Non-pigmented ciliary epithelial cell (primary cell): ENCODE measurements at places on chromosomes 7 and 10.

DNA sequence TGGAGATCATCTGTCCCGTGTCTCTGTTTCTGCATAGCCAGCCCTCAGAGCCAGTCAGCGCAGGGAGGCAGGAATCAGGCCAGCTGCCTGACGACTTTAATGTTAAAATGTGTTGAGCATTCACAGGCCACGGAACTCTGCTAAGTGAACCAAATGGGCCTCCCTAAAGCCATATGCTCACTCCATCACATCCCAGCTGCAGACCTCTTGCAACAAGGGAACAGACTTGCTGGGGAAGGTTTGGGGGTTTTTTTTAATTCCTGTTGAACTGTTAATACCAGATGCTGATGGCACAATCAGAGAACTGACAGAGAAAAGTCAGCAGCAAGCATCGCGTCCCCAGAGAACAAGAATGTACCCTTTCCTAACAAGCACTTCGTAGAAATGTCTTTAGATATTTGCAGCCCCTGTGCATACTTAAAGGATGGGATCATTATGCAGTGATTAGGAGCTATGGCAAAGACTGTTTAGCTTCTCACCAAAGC is 900.4 kb upstream of the AUTS2 start:
- DNase-seq: no peak

GRCh38 chr10:113754125-113754524 is 2.6 kb downstream of the PLEKHS1 start:
- DNase-seq: no peak

DNA sequence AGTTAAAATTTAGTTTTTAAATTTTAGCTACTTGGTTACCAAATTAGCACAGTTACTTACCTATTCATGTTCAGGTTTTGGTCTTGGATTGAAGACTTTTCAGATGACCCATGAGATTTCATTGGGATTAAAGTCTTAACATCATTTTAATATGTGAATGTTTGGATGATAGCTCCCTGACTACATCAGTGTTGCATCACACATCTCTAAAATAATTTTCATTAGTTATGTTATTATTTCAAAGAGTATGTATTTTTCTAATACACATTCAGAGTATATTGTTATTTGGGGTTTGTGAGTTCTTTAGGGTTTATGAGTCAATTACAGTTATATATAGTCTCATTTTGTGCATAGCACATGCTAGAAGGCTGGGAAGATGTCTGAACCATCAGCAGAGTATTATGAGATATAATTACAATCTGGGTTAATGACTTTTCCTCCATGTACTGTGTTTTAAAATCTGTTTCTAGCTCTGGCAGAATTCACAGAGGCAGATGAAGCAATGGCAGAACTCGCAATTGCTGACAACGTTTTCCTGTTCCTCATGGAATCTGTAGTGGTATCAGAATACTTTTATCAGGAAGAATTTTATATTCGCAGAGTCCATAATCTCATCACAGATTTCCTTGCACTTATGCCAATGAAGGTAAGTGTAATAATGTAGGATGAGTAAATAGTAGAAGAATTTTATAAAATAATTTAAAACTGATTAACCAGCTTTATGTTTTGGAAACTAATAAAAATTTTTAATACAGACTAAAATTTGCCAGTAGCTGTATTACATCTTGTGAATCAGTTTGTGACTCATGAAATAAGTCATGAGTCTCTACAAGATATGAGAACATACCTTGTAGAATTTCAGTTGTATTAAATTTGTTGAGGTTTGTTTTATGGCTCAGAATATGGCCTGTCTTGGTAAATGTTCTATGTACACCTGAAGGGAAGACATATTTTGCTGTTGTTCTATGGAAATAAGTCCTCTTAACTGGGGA is 26.9 kb downstream of the NUP205 start:
- DNase-seq: no peak

DNA sequence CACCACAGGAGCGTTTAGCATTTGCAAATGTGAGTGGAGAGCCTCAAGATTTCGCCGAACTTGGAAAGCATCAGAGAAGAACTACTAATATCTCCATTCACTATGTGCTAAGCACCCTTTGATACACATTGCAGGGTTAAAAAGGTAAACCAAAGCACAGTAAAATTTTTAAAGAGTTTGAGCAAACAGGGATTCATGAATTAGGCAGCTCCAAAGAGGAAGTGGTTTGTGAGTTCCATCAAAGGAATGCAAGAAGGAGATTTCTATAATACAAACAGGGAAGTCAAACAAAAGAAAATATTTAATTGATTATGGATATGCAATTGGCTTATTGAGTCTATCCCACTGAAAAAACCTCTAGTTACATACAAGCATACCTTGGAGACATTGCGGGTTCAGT is 81.1 kb upstream of the TMEM72 start:
- no peak for DNase-seq

DNA sequence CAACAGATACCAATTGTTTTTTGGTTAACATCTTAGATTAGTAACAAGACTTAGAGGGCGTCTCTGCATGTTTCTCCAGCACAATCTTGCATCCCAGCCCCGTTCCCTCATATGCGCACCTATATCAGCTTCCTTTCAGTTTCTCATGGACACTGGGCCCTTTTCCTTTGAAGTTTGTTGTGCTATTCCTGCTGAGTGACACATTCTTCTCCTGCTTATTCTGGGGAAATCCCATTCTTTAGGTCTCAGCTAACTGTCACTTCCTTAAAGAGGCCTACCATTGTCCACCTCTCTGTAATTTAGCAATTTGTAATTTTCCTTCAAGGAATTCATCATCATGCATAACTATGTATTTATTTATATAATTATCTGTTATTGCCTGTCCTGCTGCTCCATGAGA is 110.3 kb upstream of the STEAP1B start:
- DNase-seq: no peak

- no peak for DNase-seq
Observed at GRCh38 chr10:94105226-94105625, 111.5 kb downstream of the PLCE1 start.

GRCh38 chr10:78211561-78212051 is 177.9 kb downstream of the RPS24 start:
- DNase-seq: peak; percentile 14

DNA sequence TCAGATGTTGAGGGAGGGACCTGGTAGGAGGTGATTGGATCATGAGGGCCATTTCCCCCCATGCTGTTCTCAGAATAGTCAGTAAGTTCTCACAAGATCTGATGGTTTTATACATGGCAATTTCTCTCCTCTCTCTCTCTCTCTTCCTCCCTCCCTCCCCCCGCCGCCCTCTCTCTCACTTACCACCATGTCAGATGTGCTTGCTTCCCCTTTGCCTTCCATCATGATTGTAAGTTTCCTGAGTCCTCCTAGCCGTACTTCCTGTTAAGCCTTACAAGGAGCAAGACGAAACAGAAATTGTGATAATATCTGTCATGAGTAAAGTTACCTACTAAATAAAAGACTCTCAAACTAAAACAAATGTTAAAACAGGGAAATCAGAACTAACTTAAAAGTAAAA is 19.9 kb upstream of the GPR141 start:
- DNase-seq: no peak

DNA sequence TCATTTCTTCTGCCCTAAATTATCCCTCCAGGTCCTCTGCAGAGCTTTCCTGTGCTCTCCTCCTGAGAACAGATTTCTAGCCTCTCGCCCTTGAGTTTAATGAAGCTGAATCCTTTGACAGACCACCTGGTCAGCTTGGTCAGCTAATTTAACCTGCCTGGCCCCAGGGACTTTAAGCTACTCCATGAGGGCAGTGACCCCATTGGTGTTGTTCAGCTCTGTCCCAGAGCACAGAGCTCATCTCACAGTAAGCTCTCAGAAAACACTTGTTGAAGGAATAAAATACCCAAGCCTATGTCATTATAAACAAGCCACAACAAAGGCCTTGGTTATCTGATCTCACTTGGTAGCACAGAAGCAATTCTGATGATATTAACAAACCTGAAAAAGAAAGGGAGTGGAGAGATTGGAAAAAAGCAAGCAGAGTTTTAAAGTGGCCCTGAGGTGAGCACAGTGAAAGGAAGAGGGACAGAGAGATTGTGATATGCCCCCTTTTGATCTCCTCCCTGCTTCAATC is 24.4 kb downstream of the SLC26A4 start:
- DNase-seq: no peak

GRCh38 chr7:54788664-54789063 is 29.7 kb upstream of the SEC61G start:
- DNase-seq: peak; percentile 79

DNA sequence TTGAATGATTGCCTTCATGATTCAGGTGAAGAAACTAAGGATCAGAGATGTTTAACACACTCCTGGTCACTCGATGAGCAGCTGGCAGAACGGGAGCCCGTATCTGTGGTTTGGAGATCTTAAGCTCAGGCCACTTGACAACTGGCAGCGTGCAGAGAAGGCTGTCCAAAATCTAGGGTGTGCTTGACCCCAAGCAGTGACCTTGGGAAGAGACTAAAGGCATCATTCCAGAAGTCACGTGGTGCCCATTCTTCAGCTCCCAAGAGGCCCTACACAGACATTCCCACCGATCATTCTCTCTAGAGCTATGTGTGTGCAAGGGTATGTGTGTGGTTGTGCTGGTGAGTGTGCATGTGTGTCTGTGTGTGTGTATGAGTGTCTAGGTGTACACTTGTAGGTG is 493.8 kb downstream of the TCERG1L start:
- DNase-seq: no peak

GRCh38 chr7:27180431-27181420 is 4.3 kb downstream of the HOXA11 start:
- no peak for DNase-seq

DNA sequence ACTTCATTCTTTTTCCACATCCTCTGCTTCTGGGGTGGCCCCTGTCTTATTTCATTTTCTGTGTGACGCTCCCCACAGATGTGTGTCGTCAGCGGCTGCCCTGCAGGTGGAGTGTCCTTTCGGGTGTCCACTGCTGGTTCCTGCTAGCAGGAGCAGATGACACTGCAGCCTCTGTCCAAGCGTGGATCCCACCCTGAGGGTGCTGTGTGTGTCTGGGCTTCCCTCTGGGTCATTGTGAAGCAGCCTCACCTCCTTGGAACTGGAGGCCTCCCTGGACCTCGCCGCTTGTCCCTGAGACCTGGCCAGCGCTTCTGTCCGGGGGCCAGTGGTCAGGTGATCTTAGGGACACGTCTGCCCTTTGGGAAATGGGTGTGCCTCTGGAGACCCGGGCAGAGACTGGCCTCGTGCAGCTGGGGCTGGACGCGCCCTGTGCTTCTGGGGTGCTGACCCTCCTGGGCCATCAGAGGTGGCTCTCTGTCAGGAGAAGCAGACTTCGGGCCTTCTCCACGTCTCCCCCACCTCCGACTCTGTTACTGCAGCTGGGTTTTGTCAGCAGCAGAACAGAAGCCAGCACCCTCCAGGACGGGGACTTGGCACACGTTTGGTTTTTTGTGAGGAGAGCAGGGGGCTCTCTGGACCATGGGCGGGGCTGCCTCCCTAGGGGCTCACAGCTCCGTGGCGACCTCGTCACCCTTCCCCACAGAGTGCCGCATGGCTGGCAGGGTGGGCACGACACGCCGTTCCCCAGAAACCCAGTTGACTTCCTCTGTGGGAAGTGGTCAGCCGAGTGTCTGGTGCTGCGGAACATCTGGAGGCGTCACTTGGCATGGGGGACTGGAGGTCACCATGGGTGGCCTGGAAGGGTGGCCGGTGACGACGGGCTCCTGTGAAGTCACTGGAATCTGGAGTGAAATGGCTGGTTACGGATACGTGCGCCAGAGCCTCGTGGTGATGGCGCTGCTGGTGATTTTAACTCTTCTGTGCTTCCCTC is 48.4 kb downstream of the INPP5A start:
- no peak for DNase-seq

- DNase-seq: no peak
Observed at GRCh38 chr10:91885362-91886079, 23.8 kb downstream of the FGFBP3 start.

DNA sequence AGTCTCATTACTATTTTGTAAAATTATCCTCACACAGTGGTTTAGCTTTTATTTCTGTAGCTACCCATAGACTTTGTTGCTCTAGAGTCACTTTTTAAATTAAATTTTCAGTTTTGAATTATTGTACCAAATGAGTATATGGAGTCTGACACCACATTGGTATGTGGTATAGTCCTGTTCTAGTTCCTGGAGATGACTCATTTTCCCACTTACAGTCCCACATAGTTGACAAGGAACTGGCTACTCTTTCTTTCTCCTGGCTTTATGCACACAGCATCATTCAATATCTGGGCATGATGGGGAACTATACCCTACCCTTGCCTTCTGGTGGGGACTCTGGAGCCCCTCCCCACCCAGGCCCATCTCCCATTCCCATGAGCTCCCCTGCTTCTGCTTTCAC is 92.6 kb upstream of the RAB11FIP2 start:
- peak; percentile 1 for DNase-seq

DNA sequence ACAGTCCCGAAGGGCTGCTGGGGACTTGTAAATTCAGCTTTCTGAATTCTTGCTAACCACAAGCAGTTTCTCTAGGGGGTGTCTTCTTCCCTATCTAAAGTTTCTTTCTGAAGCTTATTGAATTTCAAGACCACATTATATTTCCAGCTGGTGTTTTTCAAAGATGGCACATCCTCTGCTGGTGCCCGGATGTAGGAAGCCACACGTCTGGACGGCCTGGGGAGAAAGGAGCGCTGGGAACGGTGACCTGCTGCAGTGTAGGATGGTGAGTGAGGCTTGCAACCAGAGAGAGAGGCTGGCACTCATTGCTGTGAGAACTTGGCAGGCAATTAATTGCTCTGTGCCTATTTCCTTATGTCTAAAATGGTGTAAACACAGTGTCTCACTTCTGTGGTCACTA is 776.4 kb downstream of the TYW1 start:
- no peak for DNase-seq

DNA sequence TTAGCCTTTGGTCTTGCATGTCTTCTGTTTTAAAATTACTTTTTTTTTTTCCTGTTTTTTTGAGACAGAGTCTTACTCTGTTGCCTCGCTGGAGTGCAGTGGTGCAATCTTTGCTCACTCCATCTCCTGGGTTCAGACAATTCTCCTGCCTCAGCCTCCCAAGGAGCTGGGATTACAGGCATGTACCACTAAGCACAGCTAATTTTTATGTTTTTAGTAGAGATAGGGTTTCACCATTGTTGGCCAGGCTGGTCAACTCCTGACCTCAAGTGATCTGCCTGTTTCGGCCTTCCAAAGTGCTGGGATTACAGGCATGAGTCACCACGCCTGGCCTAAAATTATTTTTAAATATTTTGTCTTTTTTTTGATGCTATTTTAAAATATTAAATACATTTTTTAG is 38.5 kb downstream of the MLLT10 start:
- DNase-seq: peak; percentile 15

GRCh38 chr10:43867667-43868565 is 219.2 kb upstream of the ZNF32 start:
- no peak for DNase-seq

- no peak for DNase-seq
Observed at GRCh38 chr7:111510584-111511378, 51.5 kb downstream of the IMMP2L start.

GRCh38 chr10:88996927-88997326 is 6.3 kb downstream of the FAS start:
- DNase-seq: no peak
